ENCODE measurements at places on chromosomes 1 and 21. TPM values are rescaled to one million over a fixed set of nuclear protein-coding genes. Genes with fewer than 3 reads are reported as not detected.

- DNase-seq: no peak
These were observed 58.2 kb upstream of the SLC45A1 start for GRCh38 chr1:8259498-8260290.

GRCh38 chr1:36006941-36007500 lies 76.1 kb downstream of the AGO3 start:
- no peak for DNase-seq

GRCh38 chr1:196063294-196063693 lies 544.9 kb downstream of the KCNT2 start:
- DNase-seq: no peak

DNA sequence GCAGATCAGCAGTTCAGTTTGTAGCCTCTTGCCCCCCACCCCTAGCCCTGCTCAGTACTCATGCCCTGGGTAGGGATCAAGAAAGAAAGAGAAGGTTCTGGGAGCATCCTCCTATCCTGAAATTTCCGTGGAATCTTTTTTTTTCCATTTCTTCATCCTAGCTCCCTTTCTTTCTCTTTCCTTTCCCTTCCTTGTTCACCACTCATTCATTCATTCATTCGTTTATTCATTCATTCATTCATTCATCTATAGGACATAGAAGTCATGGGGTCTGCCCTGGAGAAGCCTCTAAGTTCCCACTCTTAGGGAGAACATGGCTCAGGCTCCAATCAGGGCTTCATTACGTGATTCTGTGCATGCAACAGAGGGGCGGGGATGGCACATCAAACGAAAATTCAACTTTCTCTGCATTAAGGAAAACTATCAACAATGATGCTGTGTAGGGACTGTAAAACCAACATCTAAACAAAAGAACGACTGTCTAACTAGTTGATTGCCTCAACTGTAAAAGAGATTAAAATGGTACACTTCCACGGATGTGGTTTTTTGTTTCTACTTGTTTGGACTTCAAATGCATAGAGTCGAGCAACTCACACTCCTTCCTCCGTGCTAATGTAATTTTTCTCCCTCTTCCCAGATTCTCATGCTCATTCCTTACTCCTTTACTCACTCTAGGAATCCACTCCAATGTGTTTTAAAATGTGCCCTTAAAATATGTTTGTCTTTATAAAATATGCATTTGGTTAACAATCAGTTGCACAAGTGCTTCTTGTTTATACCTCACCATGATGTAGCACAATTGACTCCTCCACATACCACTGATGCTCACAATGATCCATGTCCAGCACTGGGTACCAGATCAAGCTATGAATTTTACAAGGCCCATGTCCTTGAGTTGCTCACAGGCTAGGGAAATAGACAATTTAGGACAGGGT lies 101.2 kb upstream of the SLC2A1 start:
- DNase-seq: no peak

GRCh38 chr1:212607206-212607912 lies 1.2 kb upstream of the ATF3 start:
- peak; percentile 54 for DNase-seq

DNA sequence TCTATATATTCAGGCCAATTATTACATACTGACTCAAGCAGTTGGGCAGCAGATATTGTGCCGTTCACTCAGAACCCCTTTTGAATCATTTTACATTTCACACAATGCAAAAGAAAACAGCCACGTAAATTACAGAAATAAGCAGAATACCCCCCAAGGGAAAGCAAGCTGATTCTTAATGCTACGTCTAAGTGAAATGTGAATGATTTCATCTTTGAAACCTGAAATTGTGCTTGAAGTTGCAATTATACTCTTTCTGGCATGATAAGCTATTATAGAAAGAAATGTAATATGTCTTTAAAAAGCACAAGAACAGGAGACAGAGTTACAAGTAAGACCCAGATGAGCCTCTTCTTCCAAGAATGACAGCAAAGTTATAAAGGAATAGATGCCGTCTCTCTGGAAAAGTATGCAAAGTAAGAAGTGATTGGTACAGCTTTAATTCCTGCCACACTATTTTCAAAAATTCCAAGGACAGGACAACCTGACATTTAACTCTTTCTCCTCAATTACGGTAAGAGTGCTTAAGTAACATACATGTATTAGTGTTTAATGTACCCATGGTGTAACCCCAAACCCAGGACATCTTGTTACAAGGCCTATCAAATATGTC lies 891.5 kb upstream of the ADGRL2 start:
- no peak for DNase-seq

DNA sequence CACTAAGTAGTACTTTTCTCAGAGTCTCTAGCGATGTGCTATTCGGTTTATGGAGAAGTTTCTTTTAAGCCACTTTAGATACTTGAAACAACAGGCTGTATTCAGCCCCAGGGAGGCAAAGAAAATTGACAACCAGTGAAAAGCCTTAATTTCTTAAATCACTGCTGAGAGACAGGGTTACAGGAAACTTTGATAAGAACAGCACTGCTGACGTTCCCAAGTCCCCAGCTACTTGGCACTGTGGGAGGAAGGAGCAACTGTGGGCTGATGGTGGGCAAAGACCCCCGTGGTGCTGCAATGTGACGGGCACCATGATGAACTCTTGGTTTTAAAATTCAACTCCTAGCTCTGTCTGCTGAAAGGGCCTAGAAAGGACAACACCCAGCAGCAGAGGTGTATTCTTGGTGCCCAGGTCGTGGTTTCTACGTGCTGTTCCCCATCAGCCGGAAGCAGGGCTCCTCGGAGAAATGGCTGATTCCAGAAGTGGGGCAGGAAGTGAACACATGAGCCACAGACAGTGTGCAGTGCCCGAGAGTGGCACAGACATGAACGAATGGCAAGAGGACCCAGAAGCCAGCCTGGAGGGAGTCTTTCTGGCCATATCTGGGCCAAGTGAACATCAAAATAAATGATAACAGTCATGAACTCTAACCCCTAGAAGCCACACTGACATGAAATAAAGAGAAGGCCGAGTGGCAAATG lies 5.3 kb downstream of the PTTG1IP start:
- DNase-seq: no peak

- no peak for DNase-seq
These were observed 34.1 kb upstream of the RUNX1 start for GRCh38 chr21:35083246-35083645.

OR2L2 gene
- total RNA-seq: 0.05 TPM

BPNT1 gene
- 17.6 TPM for total RNA-seq

TMEM52 gene
- 1.7 TPM for total RNA-seq
